ENCODE measurements at places on chromosomes 13 and 19.

DNA sequence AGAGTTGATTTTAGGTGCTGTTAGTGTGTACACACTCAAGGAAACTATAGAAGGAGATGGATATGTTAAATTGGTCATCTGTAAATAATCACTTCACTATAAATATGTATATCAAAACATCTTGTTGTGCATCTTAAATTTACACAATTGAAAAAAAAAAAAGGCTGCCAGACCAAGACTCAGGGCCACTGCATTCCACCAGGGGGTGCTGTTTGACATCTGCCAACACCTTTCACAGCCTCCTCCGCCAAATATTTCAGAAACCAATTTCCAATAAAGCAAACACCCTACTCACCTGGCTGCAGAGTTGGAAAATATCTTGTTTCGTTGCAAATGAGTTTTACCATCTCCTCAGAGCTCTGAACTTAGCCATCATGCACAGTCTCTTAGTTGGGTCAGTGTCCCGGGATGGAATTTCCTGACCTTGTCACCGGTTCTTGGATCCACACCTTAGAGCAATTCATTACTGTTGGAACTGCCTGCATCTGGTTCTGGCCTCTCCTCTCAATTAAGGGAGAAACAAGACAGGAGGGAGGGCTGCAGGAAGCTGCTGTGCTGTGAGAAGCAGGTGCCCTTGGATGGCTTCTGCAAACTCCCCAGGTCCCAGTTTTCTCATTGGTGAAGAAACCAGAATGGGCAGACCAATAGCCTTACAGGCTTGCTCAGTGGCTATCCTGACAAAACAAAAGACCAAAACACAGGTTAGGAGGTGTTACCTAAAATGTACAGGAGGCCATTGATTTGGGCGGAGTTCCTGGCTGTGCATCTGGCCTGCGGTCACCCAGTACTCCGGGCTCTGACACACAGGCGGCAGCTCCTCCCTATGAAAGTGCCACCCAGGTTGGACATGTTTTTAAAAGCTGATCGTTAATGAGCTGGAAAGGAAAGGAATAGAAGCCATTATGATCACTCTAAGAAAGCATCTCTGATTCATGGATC, 746.6 kb downstream of the UQCRFS1 start:
- DNase-seq, result peak; percentile 47

DNA sequence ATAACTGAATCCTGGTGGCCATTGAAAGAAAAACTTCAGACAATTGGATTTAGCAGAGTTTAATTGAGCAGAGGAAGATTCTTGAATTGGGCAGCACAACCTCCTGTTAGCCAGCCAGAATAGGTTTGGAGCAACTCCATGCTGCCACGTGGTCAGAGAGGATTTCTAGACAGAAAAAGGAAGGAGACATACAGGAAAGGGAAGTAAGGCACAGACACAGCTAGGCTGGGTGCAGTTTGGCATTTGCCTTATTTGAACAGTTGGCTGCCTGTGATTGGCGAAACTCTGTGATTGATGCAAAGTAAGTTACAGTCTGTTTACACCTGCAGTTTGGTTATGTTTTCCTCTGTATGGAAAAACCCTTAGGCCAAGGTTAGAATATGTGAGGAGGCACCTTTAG, 85.8 kb upstream of the SPATA13 start:
- DNase-seq, result no peak

DNA sequence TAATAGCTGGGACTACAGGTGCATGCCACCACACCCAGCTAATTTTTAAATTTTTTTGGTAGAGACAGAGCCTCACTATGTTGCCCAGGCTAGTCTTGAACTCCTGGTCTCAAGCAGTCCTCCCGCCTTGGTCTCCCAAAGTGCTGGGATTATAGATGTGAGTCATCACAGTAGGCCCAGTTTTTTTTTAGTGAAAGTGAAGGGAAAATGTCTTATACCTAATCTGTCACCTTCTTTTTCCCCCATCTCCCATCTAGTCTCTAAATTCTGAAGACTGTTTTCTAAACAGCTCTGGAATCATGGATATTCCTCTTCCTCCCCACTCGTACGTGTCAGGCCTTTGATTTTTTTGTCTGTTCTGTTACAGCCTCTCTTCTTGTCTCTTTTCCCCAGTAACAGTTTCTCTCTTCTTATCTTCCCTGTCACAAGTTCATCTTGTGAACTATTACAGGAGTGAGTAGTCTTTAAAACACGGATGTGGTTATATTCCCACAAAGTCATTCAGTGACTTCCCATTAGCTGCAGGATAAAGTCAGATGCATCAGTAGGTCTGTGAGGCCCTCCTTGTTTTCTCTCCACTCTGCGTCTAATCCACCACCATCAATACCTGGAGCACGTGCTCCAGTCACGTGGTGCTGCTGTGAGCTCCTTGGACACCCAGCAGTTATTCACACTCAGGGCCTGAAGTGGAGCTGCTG, 2.9 kb downstream of the CDC16 start:
- no peak for DNase-seq

GRCh38 chr13:91955546-91956355, 557.3 kb downstream of the GPC5 start:
- no peak for DNase-seq

DNA sequence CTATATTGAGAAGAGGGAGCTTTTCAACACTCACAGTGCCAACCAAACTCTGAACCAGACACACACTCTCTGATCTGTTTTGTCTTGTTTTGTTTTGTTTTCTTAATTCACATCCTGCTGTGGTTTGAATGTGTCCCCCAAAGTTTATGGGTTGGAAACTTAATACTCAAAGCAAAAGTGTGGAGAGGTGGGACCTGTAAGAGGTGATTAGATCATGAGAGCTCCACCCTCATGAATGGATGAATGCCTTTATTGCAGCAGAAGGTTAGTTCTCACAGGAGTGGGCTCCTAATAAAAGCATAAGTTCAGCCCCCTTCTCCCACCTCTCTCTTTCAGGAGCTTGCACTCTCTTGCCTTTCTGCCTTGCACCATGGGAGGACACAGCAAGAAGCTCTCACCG, 957.1 kb downstream of the PCDH9 start:
- no peak for DNase-seq

DNA sequence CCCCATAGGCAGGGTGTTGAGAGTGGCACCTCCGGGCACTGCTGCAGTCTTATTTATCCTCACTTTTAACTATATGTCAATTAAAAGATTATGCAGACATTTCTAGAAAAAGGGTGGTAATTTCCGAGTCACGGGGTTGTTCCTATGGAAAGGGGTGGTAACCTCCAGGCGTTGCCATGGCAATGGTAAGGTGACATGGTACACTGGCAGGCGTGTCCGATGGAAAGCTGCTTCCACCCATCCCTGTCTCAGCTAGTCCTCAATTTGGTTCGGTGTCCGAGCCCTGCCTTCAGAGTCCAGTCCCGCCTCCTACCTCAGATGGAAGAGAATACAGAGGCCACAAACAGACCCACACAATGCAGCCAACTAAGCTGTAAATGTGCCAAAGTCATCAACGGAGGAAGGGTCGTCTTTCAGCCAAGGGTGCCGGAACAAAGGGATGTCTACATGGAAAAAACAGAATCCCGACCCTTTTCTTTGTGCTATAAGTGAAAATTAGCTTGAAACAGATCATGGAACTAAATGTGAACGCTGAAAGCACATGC, 72.6 kb upstream of the C13orf46 start:
- no peak for DNase-seq

DNA sequence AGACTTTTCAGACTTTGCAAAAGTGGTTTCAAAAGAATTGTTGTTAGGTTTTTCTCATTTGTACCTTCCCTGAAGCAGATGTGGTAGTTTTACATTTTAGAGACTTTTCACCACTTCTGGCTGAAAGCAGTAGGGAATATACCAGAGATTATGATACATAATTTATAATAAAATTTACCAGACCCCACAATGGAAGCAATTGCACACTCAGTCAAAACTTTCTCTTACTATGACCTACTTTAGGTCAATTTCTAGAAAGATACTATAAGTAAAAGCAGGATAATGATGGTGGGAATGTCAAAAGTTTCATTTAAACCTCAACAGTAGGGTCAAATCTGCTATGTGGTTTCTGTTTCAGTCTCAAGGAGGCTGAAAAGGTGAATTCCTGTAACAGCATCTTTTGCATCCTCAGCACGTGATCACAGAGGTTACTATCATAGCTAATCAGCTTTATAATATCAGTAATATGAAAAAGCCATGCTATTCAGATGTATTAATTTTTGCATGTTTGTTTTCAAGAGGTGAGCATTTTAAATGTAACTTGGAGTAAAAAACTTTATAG, 26.9 kb downstream of the PCCA start:
- DNase-seq, result no peak
